ENCODE measurements at places on chromosomes 13 and 19. TPM values are rescaled to one million over a fixed set of nuclear protein-coding genes. Genes with fewer than 3 reads are reported as not detected.

C5AR2 gene
- 0.33 TPM for total RNA-seq

CGB5 gene
- not detected for total RNA-seq

GRK1 gene
- total RNA-seq, result 0.10 TPM

LAIR1 gene
- 2.9 TPM for total RNA-seq

TYK2 gene
- 52.3 TPM for total RNA-seq

RHPN2 gene
- total RNA-seq, result not detected

LILRA2 gene
- total RNA-seq, result 0.91 TPM

NBEA gene
- total RNA-seq, result 5.1 TPM

CYSLTR2 gene
- 0.10 TPM for total RNA-seq

SGCG gene
- total RNA-seq, result 15.3 TPM

ZNF835 gene
- total RNA-seq, result 0.36 TPM

HRC gene
- total RNA-seq, result 243 TPM

DLEU7 gene
- total RNA-seq, result not detected

CLEC11A gene
- total RNA-seq, result 2.4 TPM

NDUFA3 gene
- total RNA-seq, result 84.9 TPM

MATK gene
- total RNA-seq, result not detected

CCDC169 gene
- total RNA-seq, result not detected

LINGO3 gene
- not detected for total RNA-seq

FRY gene
- 10.1 TPM for total RNA-seq

ZNF221 gene
- total RNA-seq, result 1.0 TPM

CCDC70 gene
- total RNA-seq, result not detected

GRAMD1A gene
- total RNA-seq, result 45.1 TPM

FAM216B gene
- total RNA-seq, result not detected

F10 gene
- 3.4 TPM for total RNA-seq

ZNF285 gene
- 0.71 TPM for total RNA-seq

SHISA2 gene
- total RNA-seq, result 3.6 TPM

SELENOV gene
- total RNA-seq, result not detected

ZSCAN22 gene
- total RNA-seq, result 2.1 TPM
